ENCODE measurements at places on chromosomes 3 and 15.

DNA sequence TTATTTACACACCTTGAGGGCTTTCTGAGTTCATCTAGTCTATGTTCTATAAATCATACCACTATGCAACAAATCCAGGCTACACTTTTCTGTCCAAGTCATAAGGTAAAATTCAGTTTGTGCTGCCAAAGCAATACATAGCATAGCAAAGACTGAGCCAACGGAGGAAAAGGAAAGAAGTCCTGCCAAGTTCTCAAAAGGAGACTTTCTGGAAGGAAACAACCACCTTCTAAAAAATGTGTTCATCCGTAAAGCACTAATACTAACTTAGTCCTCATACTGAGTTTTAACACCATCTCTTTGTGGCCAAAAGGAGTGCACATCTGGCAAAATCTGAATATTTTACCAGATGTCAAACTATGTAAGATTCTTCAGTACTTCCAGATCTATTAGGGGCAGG, 620.2 kb downstream of the RBMS3 start:
- DNase-seq: no peak

DNA sequence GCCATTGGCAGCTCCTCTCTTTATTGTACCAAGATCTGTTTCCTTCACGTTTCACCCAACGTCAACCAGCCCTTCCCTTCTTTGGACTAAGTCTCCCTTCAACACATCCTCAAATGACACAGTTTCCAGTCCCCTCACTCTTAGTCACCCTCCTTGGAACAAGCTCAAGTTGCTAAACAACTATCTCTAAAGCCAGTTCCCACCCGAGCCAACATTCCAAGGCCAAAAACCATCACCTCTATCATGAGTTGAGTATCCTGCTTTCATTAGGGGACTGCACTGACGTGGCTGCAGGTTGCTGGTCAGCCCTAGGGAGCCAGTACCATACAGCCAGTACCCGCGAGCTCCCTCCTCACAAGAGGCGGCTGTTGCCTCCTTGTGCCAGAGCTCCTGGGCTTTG, 73.8 kb downstream of the LIPC start:
- no peak for DNase-seq

DNA sequence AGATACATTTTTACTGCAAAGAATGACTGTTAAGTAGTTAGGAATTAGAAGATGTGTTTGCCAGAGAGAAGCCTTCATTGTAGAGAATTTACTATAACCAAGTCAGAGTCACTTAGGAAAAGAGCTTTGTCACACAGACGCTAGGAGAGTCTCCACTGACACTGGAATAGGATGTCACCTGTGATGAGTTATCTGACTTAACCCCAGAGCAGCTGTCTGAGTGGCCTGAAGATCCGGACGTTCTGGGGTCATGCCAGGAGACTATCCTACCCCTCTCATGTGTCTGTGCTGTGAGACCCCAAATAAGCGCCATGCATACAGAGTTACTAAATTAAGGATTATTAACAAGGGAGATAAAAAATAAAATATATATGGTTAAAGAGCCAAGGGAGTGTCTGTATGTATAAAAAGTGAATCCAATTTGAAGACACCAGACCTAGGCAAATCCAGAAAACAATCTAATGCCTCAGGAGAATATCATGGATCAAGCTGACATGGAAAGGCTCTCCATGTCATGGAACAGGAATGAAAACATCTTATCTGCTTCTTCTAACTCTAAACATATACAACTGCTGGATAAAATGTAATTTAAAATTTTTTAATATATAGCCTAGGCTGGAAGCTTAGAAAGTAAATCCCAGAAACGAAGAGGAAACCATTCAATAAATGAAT, 43.5 kb downstream of the ITGB5 start:
- no peak for DNase-seq

GRCh38 chr15:68028888-68029207, 25.3 kb upstream of the PIAS1 start:
- no peak for DNase-seq

GRCh38 chr3:14274999-14275961, 96.7 kb downstream of the LSM3 start:
- DNase-seq: no peak

- no peak for DNase-seq
These were observed 33.4 kb downstream of the AP3S2 start for GRCh38 chr15:89860431-89860830.

DNA sequence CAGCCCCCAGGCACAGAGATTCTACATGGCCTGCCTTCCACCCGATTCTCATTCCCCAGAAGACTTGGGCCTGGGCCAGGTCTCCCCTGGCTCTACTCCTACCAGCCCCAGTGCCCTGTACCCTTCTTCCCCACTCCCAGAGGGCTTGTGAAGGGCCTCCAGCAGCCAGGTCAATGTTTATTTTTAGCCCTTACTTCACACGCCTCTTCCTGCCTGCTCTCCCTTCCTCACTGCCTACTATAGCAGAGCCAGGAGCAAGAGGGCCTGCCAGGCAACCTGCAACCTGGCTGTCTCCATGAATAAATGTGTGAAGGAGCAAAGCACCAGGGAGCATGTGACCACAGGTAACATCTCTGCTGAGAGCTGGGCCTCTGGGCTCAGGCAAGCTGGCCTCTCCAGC, 26.4 kb upstream of the APEH start:
- no peak for DNase-seq

DNA sequence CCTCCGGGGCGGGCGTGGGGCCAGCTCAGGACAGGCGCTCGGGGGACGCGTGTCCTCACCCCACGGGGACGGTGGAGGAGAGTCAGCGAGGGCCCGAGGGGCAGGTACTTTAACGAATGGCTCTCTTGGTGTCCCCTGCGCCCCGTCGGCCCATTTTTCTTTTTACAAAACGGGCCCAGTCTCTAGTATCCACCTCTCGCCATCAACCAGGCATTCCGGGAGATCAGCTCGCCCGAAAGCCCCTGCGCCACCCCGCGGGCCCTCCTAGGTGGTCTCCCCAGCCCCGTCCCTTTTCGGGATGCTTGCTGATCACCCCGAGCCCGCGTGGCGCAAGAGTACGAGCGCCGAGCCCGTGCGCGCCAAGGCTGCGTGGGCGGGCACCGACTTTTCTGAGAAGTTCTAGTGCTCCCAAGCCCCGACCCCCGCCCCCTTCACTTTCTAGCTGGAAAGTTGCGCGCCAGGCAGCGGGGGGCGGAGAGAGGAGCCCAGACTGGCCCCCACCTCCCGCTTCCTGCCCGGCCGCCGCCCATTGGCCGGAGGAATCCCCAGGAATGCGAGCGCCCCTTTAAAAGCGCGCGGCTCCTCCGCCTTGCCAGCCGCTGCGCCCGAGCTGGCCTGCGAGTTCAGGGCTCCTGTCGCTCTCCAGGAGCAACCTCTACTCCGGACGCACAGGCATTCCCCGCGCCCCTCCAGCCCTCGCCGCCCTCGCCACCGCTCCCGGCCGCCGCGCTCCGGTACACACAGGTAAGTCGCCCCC, at the start of gene THBS1:
THBS1 (plus strand) TSS at position 595 of the 757 bp plus-strand sequence. CDS start 779 bp downstream, outside the sequence.
- no peak for DNase-seq

DNA sequence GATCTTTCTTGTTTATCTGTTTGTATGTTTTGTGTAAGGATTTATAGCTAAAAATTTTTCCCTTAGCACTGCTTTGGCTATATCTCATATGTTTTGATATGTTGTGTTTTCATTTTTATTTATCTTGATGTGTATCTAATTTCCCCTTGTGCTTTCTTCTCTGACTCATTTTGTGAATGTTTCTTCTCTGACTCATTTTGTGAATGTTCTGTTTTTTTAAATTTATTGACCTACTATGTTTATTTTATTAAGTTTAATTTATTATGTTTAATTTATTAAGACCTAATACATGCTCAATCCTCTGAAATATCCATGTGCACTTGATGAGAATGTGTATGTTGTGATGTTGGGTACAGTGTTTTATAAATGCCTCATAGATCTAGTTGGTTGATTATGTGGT, 793.5 kb upstream of the CADM2 start:
- DNase-seq: no peak

DNA sequence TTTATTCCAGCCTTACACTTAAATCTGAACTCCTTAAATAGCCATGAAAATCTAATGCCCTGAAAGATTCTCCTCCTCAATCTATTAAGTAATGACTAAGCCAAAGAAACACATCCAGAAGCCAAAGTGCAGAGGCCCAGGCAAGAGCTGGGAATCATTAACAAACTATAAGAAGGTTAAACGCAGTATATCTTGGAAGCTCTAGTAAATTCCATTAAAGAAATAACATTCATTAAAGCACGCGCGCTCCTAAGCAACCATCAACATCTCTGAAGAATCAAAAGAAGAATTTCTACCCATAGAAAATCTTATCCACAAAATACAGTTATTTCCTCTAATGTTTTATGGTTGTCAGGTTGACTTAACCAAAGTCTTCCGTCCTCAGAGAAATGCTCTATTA, 29.5 kb downstream of the MB21D2 start:
- no peak for DNase-seq

DNA sequence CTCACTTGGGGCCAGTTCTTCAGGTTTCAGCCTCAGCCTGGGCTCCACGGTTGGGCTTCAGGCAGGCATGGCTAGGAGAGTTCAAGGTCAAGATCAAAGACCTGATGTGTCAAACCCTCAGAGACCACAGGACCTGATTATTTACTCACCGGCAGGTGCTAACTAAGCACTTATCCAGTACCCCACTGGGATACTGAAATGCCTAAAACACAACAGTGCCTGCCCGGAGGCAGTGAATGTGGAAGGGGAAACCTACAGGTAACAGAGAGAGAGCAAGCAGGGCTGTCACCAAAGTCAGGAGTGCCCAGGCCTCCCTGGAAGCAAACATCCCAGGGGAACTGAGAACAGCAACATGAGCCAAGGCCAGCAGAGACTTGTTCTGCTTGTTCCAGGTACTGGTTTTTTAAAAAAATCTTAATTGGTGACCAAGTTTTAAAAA, 6.7 kb downstream of the IDH2 start:
- no peak for DNase-seq

DNA sequence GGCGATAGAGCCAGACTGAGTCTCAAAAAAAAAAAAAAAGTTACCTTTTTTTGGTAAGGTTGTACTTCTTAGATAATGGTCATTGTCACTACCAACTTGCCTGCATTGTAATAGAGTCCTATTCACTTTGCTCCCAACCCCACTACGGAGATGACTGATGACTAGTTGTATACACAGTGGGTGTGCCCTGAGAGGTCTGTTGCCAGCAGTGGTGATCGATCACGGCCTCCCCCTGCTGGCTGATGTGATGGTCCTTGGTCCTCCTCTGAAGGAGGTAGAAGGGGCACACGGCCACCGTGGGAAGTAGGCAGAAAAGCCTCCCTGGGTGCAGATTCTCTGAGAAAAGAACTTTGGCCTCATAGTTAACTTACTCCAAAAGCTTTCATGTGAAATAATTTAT, 10.7 kb downstream of the GCNT3 start:
- no peak for DNase-seq

- no peak for DNase-seq
These were observed 54.1 kb downstream of the SLC7A14 start for GRCh38 chr3:170531657-170532335.

- no peak for DNase-seq
These were observed 48.5 kb downstream of the LINGO1 start for GRCh38 chr15:77584201-77584600.

DNA sequence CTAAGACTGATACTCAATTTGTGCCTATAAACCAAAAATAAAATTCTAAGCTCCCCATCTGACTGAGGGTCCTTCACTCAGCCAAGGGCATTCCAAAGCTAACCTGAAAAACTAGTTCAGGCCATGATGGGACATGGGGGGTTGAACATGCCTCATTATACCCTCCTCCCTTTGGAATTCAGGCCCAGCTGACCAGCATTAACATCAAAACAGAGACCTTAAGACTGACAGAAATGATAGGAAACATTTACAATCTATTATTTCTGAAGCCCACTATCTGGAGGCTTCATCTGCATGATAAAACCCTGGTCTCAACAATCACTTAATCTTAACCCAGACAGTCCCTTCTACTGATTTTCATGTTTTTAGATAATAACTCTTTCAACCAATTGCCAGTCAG, 140.4 kb downstream of the ANO10 start:
- no peak for DNase-seq

- no peak for DNase-seq
These were observed 2.6 kb downstream of the ATP8B4 start for GRCh38 chr15:50116477-50116876.

GRCh38 chr3:50089609-50089945, 858 bp downstream of the RBM5 start:
- no peak for DNase-seq

- DNase-seq: no peak
These were observed 290.0 kb downstream of the TLE3 start for GRCh38 chr15:69807721-69808120.

GRCh38 chr3:15367059-15367458, 34.7 kb upstream of the SH3BP5 start:
- DNase-seq: no peak

DNA sequence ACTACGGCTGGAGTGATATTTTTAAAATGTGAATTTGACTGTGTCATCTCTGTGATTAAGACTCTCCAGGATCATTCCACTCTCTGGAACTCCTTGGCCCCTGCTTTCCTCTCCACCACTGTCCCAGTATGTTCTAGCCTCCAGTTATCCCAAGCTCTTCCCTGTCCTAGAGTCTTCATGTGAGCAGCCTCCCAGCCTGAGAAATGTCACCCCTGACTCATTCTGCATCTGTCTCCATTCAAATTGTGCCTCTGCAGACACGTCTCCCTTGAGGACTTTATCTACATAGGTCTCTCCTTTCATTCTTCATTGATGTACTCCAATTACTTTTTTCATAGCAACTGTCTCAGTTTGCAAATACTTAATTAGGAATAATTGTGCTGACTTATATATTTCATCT, 317.7 kb upstream of the ADAMTS9 start:
- no peak for DNase-seq

DNA sequence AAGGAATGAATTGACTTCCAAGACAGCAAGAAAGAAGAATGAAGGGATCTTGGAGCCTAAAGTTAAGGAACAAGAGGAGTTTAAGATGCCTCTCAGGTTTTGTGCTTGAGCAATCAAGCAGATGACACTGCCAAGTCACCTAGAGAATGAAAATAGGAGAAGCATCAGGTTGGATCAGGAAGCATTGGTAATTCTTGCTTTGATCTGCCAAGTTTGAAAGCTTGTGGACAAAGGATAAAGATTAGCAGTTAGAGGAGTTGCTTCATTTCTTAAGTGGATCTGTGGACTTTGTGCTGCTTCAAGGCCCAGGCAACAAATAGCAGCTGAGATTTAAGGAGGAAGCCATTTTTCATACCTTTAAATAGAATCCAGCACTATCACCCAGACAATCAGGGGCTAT, 35.6 kb downstream of the FRMD5 start:
- DNase-seq: no peak

- no peak for DNase-seq
These were observed 821 bp downstream of the LINS1 start for GRCh38 chr15:100601163-100601562.

- no peak for DNase-seq
These were observed 21.4 kb downstream of the SECISBP2L start for GRCh38 chr15:49024840-49025239.

- no peak for DNase-seq
These were observed 5.0 kb upstream of the SKIC8 start for GRCh38 chr15:78304216-78305066.
